Stimulated activated CD4-positive, alpha-beta T cell treated with anti-CD3 and anti-CD28 coated beads, Interleukin-2, amount 100 ng/mL, for 24 hours (primary cell): ENCODE measurements at places on chromosomes 1 and 21.

- no peak for DNase-seq
Observed at GRCh38 chr1:35622510-35623178, 18.7 kb downstream of the PSMB2 start.

DNA sequence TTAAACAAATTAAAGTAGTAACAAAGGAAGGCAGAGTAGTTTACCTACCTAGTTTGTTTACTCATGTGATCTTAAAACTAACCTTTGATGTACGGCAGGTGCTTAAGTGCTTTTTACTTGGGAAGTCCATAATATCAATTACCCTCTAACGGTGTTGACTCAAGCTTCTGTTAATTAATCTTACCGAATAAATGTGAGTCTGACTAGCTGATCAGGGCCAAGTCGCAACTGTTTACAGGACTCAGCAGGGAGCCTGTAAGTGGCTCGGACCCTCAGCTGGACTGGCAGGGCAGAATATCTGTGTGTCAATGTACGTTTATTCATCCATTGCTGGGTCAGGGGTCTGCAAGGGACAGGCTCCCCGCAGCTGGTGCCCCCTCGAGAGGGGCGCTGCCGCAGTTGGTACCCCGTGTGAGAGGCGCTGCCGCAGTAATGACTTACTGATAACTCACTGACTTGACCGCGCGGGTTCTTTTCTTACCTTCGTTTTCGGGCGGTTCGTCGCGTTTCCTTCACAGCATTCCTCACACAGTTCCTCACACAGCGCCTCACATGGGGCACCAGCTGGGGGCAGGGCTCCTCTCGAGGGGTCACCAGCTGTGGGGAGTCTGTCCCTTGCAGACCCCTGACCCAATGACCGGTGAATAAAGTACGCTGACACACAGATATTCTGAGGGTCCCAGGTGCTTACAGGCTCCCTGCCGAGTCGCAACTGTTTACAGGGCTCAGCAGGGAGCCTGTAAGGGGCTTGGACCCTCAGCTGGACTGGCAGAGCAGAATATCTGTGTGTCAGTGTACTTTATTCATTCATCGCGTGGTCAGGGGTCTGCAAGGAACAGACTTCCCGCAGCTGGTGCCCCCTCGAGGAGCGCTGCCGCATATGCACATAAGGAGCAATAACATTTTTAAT, 3.0 kb downstream of the FMO1 start:
- DNase-seq: peak; percentile 22

DNA sequence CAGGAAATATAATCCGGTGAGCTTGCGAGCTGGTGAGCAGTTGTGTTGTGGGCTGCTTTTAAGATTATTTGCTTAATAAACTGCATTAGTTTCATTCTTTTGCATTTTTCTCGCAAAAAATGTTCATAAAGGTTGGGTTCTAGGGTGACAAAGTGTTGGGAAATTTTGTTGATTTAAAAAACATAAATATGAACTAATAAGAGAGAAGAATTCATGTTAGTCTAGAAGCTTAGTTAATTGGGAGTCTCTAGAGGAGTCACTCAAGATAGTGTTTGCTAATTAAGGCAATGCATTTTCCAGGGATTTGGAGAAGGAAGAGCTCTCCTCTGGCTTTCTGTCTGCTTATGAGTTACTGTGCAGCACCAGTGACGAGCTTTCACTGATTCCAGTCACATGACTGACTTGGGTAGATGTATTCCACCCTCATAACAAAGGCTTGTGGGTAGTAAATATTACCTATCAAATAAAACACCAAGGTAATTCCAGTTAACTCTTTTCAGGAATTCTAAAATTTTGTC, 417.0 kb downstream of the PTBP2 start:
- no peak for DNase-seq

GRCh38 chr1:215718575-215719287, 151.6 kb downstream of the KCTD3 start:
- DNase-seq: no peak

GRCh38 chr1:29393451-29393826, 157.1 kb downstream of the PTPRU start:
- DNase-seq: no peak

DNA sequence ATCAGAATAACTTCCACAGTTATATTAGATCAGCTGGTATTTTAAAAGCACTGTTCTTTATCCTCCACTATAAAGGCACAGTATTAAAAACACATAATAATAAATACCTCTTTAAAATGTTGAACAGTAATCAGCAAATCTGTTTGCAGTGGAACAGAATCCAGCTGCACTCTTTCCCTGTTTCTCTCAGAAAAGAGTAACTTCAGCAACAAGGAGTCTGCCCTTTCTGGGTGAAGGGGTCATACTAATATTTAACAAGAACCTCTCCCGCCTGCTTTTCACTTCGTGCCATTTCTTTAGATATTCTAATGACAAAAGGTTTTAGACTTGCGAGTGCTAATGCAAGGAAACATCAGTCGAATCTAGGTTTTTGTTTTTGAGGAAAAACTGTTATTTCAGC, 194.2 kb upstream of the FMN2 start:
- no peak for DNase-seq

DNA sequence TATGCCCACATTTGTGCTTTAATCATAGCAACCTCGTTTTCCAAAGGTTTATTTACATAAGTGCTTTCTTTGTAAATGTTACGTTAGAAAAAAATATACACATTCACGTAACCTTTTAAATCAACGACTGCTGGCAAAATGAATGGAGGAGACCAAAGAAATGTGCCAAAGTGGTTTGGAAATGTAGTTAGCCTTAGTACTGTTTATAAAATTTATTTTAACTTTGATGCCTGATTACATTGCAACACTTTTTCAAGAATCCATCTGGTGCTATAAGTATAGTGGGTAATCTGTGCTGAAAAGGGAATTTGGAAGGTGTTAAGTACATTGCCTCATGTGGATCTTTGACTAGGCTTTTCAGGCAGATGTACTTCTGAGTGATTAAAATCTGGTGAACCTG, 108.9 kb downstream of the IFI44 start:
- no peak for DNase-seq

GRCh38 chr1:221563476-221563921, 178.4 kb downstream of the DUSP10 start:
- DNase-seq: no peak

DNA sequence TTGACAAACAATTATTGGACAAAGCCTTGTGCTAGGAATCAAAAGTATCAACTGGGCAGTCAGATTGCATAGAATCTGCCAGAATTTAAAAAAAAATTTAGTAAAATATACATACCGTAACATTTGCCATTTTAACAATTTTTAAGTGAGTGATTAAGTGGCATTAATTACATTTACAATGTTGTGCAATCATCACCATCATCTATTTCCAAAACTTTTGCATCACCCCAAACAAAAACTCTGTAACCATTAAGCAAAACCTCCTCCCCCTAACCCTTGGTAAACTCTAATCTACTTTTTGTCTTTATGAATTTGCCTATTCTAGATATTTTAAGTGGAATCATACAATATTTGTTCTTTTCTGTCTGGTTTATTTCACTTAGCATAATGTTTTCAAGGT, 182.8 kb downstream of the LMO4 start:
- no peak for DNase-seq

- no peak for DNase-seq
Observed at GRCh38 chr1:4603295-4604110, 50.9 kb upstream of the AJAP1 start.

DNA sequence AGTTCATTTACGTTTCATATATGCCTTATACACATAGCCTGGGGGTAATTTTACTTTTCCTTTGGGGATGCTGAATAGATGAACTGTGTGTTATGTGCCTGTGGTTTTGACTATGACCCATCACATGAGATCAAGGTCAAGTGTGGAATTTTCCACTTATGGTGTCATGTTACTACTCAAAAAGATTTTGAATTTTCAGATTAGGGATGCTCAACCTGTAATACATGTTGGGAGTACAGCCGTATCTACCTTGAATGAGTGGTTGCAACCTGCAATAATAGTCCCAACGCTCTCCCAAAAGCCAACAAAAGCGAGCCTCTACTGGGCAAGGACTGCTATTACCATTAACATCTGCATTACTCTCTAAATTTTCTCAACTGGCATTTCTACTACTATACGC, 68.5 kb upstream of the SDC3 start:
- no peak for DNase-seq

GRCh38 chr1:185768371-185768770, 34.2 kb downstream of the HMCN1 start:
- DNase-seq: no peak

DNA sequence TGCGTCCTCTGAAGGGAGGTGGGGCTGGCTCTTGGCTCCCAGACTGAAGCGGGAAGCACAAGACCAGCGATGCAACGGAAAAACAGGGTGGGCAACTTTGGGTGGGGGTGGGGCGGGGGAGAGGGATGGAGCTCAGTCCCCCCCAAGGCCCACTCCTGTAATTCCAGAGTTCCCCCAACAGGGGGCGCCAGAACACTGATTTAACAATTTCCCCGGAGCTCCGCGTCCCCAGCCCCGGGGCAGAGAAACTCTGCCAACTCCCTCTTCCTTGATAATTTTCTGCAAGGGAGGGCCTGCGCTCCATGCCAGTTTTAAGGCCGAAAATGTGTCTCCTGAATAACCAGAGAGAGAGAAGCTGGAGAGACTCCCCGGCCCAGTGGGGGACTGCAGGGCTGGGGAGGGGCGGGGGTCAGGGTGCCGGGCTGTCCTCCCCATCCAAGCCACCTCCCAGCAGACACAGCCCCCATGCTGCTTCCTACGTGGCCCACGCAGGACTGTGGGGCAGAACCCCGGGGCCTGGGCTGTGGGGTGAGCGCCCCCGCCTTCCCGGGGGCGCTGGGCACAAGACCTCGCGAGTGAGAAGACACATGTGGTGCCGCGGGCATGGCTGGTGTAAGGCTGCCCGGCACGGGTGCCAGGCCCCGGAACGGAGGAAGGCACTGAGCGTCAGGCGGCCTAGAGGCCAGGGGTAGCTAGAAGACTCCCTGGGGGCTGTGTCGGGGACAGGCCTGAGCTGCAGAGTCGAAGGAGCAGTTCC, 51.4 kb downstream of the KIF21B start:
- DNase-seq: peak; percentile 74

DNA sequence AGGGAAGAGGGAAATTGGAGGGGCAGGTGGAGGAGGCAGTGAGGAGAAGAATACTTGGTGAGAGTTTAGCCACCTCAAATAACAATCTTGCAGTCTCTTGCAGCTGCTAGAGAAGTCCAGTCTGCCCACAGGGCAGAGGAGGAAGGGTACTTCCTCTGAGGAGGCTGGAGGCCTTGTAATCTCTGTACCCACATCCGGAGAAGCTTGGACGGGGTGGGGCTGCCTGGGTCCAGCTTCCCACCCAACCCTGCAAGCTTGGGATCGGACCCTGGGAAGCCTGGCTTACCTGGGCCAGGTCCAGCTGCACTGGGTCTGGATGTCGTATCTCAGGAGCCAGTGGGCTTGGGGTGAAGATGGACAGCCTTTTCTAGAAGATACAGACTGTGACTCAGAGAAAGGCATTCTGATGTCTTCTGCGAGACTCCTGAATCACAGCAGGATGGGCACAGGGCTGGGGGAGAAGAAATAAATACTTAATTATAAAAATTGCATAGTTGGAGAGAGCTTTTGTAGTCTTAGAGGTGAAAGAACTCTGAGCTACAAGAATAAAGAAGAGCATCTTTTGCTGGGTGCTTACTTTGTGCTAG, 111.8 kb upstream of the JUN start:
- no peak for DNase-seq

- no peak for DNase-seq
Observed at GRCh38 chr1:47701741-47702515, 264.1 kb downstream of the FOXD2 start.

- DNase-seq: no peak
Observed at GRCh38 chr1:229759037-229759435, 133.0 kb downstream of the URB2 start.

GRCh38 chr1:152050886-152051675, 14.3 kb upstream of the S100A11 start:
- no peak for DNase-seq

GRCh38 chr1:36991551-36991950, 42.8 kb downstream of the GRIK3 start:
- DNase-seq: no peak

DNA sequence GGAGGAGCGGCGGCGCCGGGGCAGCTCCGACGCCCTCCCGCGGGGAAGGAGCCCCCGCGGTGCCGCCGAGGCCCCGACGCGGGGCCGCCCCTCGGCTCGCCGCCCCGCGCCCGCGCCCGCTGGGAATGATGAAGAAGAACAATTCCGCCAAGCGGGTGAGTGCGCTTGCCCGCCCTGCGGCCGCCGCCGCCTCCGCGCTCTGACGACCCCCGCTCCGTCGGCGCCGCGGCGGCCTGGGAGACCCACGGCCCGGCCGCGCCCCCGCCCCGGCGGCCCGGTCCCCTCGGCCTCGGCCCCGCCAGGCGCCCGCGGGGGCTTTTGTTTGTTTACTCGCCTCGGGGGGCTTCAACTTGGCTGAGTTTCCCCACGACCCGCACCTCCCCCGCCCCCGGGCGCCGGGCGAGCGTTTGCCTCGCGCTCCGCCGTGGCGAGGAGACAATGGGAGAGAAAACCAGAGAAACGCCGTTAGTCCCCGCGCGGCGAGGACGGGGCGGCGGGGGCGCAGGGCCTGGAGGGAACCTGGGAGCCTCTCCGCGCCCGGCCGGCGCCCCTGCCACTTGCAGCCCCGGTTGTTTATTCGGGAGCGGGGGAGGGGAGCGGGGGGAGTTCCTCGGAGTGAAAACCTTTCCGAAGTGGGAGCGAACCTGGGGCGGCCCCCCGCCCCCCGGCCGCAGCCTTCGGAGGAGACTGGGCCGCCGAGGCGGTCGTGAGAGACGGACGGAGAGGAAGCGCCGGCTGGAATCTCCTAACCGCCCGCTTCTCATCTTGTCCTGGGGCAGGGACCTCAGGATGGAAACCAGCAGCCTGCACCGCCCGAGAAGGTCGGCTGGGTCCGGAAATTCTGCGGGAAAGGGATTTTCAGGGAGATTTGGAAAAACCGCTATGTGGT, 661 bp downstream of the PLEKHO1 start:
- DNase-seq: peak; percentile 39

DNA sequence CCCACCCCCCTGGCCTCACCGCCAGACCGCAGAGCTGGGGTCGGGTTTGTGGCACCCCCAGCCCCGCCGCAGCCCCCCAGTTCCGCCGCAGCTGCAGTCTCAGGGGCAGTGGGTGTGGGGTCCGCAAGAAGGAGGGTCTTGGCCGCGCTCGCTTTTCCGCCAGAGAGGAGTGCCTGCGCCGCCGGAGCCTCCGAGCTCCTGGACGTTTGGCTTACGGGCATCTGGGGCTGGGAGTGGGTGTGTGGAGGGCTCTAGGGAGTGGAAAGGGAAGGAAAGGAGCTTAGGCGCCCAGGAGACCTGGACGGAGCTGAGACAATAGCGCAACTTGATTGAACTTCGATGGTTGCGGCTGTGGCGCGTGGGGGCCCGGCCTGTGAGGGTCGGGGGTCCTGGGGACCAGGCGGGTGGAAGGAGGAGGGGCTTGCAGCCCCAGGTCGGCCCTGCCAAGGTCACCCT, 88.8 kb upstream of the IPO9 start:
- no peak for DNase-seq

GRCh38 chr1:24364975-24365678, 46.0 kb downstream of the GRHL3 start:
- DNase-seq: peak; percentile 34

GRCh38 chr1:207938016-207938415, 27.1 kb upstream of the CD34 start:
- DNase-seq: no peak
